ENCODE measurements at places on chromosomes 2 and 18.

GRCh38 chr2:86453836-86454235 is 12.7 kb downstream of the KDM3A start:
- DNase-seq = no peak

GRCh38 chr2:6653281-6653750 is 212.4 kb downstream of the CMPK2 start:
- no peak for DNase-seq

DNA sequence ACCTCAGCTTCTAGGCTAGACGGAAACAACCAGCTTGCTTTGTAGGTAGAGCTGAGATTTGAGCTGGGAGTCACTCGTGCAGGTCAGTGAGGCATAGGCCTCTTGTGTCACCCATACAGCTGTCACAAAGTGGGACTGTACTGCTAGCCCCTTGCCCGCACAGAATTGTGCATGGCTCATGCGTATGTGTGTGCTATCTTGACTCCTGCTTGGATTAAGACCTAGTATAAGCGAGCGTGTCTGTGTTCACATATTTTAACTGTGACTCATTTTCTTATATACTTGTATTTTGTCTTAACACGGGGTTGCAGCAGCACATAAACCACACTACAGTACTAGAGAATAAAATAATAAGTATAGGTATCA is 20.1 kb downstream of the CEP68 start:
- no peak for DNase-seq

DNA sequence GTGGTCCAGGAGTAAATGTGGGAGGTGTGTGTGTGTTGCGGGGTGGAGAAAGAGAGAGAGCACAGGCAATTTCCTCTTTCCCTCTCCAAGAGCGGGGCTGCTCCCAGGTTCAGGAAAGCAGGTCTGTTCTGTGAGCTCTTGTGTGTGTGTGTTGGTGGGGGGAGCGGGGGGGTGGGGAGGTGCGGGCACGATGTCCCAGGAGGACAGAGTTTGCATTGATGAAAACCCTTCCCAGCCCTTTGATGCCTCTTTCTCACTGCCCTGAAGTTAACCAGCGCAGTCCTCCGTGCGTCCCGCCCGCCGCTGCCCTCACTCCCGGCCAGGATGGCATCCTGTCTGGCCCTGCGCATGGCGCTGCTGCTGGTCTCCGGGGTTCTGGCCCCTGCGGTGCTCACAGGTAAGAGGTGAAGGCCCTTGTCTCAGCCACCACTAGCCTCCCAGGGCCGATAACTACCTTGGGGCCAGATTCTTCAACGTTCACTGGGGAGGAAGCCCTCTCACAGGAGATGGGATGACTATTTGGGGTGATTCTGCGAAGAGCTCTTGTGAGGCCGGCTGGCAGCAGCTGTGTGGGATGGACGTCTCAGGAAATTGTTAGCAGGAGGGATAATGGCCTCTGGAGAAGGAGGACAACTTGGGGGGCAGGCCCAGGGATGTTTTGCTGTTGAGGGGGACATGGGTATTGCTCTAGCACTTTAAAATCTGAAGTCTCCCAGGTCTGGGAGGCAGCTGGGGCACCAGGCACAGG is at the start of gene SNORC:
TSS of gene SNORC (plus strand) at position 247 of the 748 bp plus-strand sequence. CDS start at position 325, 78 bp downstream.
- DNase-seq = no peak

- DNase-seq = no peak
These were observed 242.0 kb downstream of the HAUS1 start for GRCh38 chr18:46346213-46346612.

DNA sequence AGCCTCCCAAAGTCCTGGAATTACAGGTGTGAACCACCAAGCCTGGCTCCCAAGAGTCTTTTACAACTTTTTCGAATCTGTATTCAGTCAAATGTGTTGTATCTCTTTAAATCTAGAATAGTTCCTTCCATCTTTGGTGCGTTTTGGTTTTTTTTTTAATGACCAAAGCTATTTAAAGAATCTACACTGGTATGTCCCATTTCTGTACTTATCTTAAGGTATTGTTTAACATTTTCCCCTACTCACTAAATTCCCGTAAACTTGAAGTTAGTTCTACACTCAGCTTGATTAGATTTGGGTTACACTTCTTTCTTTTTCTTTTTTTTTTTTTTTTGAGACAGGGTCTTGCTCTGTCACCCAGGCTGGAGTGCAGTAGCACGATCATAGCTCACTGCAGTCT is 63.8 kb downstream of the TMEM237 start:
- no peak for DNase-seq

DNA sequence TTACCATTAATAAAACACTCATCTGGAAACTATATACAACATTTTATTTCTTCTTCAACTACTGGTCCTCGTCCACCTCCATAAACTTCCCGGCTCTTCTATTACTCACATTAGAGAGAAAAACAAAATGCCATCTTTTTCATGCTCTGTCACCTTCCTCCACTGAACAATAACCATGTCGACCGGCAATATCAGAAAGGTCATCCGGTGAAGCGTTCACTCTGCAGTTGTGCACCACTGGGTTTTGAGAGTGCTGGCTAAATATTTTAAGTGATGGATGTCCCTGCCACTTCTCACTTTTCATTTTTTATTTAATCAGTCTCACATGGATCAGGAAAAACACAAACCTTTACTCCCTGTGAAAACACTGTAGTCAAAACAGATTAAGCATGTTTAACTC is 48.2 kb downstream of the SPP2 start:
- no peak for DNase-seq

- peak; percentile 69 for DNase-seq
These were observed 4.5 kb downstream of the RAB31 start for GRCh38 chr18:9712611-9713010.

- DNase-seq = no peak
These were observed 283.5 kb downstream of the MYCN start for GRCh38 chr2:16223841-16224177.

DNA sequence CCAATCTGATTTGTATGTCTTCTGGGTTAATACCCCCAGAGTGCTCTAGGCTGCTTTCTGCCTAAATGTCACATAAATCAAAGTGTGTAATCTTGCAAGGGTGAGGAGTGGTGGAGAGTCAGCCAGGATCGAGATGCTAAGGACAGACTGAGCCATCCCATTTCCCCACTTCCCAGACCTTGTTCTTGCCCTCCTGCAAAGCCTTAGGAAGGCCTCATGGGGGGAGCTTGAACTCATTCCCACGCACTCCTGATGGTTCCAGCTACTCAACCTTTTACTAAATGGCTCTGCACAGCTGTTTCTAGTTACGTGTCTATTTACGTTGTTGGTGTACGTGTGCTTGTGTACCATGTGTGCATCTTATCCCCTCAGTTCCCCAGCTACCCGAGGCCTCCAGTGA is 423.6 kb upstream of the TNP1 start:
- DNase-seq = no peak

DNA sequence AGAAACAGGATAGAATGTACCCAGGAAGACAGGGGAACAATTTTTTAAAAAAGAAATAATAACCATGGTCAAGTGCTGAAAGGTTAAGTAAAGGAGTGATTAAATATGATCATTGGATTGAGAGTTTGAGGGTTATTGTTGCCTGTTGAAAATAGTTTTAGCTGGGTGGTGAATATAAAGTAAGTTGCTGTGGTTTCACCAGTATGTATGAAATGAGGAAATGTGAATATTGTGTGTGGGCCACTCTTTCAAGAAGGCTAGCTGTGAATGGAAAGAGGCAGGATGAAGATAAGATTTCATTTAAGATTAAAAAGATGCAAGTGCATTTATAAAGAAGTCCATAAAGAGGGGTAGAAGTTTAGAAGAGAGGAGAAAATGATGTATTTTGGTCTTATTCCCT is 53.8 kb downstream of the GULP1 start:
- no peak for DNase-seq

DNA sequence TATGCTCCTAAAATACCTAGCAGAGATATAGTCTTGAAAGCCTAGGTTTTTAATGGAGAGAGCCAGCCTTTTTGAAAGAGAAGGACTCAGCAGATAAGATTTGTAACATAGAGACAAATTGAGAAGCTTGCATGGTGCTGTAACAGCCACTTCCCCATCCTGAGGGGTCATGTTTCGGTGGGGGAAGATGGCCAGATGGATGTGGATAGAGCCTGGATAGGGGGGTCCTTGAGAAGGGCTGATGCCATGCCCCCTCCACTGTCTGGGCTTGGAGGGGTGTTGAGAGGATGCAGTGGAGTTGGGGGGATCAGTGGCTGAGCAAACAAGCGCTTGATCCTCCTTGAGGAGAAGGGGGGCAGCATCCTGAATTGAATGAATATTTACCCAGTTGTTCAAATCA is 178.0 kb upstream of the HS6ST1 start:
- no peak for DNase-seq

DNA sequence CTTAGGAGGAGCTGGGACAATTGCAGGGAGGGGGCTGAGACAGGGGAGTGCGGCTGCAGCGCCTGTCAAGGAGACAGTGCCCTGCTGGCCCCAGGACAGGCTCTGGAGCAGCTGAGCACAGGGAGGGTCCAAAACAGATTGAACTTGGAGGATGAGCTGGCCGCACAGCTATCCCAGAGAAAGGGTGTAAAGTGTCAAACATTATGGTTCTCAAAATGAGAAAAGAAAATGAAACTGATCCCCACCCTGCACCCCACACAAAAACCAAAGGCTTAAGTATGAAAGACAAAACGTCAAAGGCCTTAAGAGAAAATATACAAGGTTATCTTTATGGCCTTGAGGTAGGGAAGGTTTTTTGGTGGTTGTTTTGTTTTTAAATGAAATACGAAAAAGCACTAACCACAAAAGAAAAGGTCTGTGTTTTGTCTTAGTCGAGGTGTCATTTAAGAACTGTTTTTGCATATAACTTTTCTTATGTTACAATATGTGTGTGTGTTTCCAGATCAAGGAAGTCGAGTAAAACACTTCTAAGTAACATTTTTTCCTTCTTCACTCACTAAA is 111.8 kb downstream of the HDAC4 start:
- no peak for DNase-seq

GRCh38 chr2:2000724-2001061 is 256.4 kb upstream of the PXDN start:
- no peak for DNase-seq

- no peak for DNase-seq
These were observed 3.5 kb upstream of the RHOB start for GRCh38 chr2:20443276-20443920.

GRCh38 chr2:71592181-71592711 is 138.9 kb downstream of the DYSF start:
- no peak for DNase-seq

GRCh38 chr2:11955884-11956291 is 209.5 kb downstream of the LPIN1 start:
- peak; percentile 42 for DNase-seq

GRCh38 chr2:172128484-172128883 is 25.8 kb upstream of the DLX2 start:
- DNase-seq = no peak

DNA sequence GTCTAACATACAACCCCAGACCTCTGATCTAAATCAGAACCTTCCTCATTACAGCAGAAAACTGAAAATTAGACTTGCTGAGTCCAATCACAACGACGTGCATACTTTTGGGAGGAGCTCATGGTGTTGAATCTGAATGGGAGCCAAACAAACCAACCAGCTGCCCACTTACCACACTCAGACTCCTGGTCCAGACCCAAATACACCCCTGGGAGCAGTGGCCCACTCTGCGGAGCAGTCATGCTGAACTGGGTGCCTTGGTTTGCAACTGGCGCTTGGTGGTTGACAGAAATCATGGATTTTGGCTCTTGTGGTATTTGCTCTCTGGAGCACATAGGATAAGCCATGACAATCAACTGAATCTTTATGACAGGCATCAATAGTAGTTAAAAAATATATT is 253.6 kb upstream of the TNP1 start:
- DNase-seq = no peak

DNA sequence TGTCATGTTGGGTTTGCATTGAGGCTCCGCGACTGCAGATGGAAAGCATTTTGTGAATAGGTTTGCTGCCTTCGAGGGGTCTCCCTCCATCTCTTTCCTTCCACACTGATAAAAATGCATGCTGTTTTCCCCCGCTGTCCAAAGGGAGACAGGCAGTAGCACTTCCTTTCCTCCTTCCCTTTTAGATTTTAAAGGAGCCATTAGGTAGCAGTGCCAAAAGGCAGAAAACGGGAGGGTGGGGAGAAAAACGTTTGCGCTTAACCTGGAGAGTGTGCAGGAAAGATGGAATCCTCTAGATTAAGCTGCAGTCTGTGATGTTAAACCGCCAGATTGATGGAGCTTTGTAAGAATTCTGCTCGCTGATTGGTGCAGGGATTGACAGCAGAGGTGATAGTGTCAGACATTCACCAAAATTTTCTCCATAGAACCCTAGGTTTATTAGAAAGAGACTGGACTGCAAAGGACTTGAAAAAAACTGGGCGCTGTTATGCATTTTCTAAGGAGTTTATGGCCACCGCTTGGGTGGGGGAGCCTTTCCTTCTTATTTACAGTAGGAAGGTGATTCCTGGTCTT is 688 bp downstream of the MAPRE2 start:
- DNase-seq = no peak

GRCh38 chr2:45483997-45484396 is 127.1 kb downstream of the SRBD1 start:
- DNase-seq = no peak

DNA sequence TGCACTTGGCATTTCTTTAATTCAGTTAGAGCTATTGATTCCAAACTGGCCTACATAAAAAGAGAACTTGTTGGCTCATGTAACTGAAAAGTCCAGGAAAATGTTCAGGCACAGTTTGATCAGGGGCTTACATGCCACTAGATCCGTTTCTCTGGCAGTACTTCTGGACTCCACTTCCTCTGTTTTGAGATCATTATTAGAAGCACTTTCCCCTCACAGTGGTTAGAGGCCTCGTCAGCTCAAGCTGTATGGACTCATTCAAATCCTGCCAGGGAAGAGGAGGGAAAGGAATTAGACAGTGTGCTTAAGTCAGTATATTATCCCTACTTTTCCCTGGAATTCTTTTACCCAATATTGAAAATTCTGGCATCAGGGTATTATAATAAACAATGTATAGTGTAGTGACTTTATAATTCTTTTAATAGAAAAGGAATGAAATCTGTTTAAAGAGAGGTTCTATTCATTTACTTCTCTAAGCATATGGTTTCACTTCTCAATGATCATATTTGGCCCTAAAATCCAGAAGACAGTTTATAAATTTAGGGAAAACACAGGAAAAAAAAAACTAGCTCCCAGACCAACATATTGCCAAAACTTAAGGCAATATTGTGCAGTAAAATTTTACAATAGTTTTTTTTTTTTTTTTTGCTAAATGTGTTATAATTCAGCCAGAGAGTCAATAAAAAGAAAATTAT is 92.0 kb downstream of the ARMC9 start:
- no peak for DNase-seq

DNA sequence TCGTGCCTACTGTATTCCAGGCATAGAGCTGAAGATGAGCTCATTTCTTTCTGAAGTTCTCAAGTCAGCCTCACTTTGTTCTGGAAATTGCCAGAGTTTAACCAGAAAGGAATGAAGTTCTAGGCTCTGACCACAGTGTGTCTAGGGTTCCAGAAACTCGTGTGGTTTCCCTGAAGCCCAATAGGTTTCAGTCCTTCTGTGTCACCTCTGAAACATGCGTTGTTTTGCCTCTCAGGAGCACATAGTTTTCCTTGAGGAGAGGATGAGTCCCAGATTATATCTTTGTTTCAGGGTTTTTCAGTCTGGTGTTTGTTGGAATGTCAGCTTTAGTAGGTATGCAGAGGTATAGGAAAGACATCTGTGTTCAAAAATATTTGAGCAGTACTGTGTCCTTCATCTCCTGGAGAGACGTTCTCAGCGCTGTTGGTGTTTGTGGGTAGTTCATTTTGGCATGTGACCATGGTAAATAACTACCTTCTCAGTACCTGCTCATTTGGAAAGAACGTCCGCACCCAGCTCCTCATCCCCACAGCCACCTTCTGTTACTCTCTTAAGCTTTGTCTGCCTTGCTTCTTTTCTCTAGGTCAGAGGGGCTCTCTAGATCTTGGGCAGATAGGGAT is 56.6 kb downstream of the RALBP1 start:
- DNase-seq = no peak

- peak; percentile 64 for DNase-seq
These were observed 617 bp downstream of the FOSL2 start for GRCh38 chr2:28393114-28393836.
